ENCODE measurements at places on chromosomes 16 and 17.
A peak's percentile ranks its signal among the peaks of the same experiment; 100 is the strongest.

DNA sequence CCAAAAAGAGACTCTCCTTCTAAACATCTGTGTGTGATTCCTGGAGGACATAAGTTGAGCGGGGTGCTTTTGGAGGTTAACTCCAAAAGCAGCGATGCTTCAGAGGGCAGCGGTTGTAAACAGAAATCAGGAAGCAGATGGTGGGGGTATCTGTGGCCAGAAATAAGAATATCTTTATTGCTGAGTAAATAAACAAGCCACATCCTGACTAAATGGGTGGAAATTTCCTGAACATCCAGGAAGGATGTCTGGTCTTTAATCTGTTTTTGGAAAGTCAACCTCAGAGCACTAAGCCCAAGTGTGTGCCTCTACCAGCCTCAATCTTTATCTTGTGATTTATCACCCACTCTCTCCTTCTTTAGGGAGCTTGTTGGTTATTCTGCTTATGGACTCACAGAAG lies 123.3 kb downstream of the CDH13 start:
- DNase-seq: no peak

- DNase-seq: no peak
These were observed 574 bp downstream of the LAT start for GRCh38 chr16:28985211-28986041.

- no peak for DNase-seq
These were observed 31.4 kb downstream of the EPN2 start for GRCh38 chr17:19268611-19269010.

DNA sequence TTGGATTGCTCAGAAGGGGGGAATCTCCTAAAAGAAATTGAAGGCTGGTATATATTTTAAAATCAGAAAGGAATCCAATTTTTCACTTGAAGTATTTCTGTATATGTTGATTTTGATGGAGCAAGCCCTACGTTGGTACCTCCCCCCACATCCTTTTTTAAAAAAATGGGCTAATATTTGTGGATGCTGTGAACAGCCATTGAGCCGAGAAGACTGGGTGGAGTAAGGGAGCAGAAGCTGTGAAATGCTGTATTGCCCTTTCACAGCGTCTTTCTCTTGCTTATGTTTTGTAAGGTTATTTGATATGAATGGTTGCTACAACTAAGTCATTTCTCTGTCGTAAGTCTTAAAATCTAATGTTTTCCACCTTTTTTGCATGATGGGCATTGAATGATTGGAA lies 2.3 kb downstream of the PAFAH1B1 start:
- DNase-seq: no peak

GRCh38 chr17:34110315-34110714 lies 144.8 kb upstream of the CCL2 start:
- no peak for DNase-seq

DNA sequence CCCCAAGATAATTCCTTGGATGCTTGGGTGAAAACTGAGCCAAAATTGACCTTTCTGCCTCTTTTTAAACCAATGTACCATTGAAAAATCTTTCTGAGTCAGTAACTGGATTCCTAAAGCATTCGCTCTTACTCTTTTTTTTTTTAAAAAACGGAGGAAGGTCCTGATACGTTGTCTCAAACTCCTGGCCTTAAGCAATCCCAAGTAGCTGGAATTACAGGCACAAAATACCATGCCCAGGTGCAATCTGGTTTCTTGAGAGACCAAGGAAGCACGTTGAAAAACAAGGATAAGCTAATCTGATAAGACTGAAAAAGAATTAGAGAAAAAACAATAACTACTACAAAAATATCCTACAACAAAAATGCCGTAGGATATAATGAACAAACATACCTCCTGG lies 136.5 kb downstream of the SSH2 start:
- no peak for DNase-seq

DNA sequence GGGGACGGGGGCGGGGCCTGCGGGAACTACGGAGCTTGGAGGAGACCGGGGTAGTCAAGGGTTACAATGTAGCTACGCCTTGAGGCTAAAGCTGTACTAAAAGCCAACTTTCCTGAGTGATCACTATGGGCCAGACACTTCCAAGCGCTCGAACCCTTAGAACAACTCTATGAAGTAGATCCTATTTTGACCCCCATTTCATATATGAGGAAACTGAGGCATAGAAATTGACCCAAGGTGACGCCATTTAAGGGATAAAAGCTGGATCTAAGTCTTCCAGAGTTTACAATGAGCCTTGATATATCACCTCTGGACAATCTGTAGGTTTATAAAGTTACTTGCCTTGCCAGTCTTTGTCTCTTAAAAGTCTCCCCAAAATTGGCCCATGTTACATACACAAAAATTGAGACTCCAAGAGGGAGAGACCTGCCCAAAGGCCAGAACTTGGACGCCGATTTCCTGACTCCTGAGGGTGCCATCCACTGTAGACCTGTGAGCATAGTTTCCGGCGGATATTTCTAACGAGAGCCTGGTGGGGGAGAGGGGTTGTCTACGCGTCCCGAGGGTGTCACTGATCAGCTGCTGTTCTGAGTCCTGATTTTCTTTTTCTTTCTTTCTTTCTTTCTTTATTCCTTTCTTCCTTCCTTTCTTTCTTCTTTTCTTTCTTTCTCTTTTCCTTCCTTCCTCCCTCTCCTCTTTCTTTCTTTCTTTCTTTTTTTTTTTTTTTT lies 555 bp upstream of the NCBP3 start:
- no peak for DNase-seq

GRCh38 chr17:15914400-15915170 lies 30.3 kb upstream of the ADORA2B start:
- DNase-seq: no peak

- DNase-seq: no peak
These were observed 93.4 kb upstream of the WSB1 start for GRCh38 chr17:27200476-27200875.

DNA sequence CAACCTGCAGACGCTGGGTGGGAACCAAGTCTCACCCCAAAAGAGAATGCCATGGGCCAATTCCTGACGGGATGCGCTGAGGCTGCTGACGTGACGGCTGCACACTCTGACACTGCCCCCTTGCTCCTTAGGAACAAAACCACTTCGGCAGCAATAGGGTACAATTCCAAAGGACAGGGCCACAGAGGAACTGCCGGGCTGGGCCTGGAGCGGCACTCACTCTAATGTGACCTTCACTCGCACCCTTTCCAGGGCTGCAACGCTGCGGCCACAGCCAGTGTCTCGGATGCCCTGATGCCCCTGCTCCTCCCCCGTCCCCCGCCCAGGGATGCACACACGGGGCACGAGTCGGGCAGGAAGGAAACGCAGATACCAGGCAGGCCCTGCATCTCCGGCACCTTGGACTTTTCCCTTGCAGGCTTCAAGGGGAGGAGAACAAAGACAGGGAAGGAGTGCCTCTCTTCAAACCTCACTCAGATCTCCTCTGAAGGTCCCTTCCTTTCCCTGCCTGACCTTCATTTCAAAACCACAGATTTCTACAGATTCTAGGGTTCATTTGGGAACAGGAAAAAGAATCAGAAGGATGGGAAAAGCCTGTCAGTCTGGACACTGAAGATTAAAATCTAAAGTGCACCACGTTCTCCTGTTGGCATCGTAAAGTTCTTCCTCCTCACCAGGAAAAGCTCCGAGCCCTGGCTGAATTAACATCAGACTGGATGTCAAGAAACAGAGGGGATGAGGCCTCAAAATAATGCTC lies 2.3 kb downstream of the PITPNA start:
- no peak for DNase-seq

DNA sequence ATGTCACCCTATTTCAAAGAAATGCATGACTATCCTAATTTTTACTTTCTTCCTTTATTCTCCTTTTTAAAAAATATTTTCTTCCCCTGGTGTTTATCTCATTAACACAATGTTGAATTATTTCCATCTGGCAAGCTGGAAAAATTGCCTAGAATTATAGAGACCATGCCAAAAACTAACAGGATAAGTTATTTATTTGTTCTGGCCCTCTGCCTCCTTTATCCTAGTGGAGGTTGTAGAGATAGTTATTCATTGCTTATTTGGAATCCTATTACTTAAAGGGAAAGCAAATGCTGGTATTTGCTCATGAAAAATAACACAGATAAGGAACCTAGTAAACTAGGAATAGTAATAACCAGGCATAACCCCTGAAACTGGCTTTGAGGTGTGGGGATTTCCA lies 684.9 kb upstream of the KIF2B start:
- no peak for DNase-seq

- DNase-seq: peak; percentile 48
These were observed 16.6 kb downstream of the LDHD start for GRCh38 chr16:75099738-75100602.

DNA sequence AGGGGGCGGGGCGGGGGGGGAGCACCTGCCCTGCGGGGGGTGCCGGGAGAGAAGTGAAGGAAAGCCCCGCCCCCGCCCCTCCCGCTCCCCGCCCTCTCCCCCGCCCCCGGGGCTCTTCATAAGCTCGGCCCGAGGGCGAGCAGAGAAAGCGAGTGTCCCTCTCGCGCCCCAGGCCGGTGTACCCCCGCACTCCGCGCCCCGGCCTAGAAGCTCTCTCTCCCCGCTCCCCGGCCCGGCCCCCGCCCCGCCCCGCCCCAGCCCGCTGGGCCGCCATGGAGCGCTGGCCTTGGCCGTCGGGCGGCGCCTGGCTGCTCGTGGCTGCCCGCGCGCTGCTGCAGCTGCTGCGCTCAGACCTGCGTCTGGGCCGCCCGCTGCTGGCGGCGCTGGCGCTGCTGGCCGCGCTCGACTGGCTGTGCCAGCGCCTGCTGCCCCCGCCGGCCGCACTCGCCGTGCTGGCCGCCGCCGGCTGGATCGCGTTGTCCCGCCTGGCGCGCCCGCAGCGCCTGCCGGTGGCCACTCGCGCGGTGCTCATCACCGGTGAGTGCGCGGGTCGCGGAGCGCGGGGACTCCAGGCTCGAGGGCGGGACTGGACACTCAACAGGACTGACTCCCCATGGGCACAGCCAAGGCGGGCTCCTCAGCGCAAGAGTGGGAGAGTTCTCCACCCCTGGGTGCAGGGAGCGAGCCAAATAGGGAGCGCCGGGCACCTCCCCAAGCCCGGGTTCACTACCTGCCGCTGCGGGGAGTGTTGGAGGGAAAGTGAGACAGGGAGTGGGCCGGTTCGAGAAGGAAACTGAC lies at the start of gene HSD11B2:
TSS of gene HSD11B2 (plus strand) at position 145 of the 798 bp plus-strand sequence. CDS start at position 273, 128 bp downstream.
- peak; percentile 30 for DNase-seq

GRCh38 chr17:19447085-19447583 lies 36.1 kb downstream of the RNF112 start:
- peak; percentile 82 for DNase-seq

DNA sequence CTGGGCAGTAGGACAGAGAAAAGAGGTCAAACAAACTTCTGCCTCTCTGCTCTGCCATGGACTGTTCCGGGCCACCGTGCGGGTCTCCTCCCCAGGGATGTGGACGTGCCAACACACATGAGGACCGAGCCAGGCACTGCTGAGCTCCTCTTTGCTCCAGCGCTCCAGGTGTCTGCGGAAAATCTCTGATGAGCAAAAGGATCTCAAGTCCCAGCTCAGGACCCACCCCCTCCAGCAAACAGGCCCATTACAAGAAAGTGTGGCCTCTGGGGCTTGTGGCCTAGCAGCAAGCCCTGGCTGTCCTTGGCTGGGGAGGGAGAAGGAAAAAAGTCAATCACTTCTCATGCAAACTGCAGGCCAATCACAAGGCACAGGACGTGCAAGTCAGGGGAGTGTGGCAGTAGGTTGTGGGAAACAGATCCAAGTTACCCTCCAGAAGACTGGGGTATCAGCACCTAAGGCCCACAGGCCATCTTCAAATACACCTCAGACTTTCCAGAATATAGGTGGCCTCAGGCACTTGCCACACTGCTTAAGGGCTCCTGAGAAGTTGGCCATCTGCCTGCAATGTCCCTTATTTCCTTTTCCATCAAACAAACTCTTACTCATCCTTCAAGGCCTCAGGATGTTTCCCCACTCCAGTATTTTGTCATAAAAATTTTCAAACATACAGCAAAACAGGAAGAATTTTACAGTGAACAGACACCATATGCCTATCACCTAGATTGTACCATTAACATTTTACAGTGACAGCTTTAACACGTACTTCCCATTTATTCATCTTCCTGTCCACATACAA lies 36.0 kb upstream of the SREBF1 start:
- DNase-seq: no peak

GRCh38 chr17:44924107-44924544 lies 8.8 kb upstream of the GFAP start:
- no peak for DNase-seq

- peak; percentile 21 for DNase-seq
These were observed 654 bp downstream of the TNFAIP1 start for GRCh38 chr17:28335959-28336871.

DNA sequence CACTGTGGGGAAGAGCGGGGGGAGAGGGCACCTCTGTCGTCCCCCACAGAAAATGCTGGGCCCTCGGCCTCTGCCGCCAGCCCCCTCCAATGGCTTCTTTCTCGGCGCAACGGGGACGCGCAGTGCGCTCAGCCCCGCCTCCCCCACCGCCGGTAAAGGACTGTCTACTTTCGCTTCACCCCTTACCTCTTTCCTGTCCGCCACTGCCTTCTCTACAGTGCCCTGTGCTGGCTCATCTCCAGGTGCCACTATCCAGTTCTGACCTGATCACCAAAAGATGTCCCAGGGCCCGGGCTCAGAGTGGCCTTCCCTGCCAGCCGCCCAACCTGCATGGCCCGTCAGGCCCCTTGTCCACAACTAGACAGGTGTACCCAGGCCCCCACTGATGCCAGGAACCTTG lies 7.3 kb downstream of the ENDOV start:
- no peak for DNase-seq

DNA sequence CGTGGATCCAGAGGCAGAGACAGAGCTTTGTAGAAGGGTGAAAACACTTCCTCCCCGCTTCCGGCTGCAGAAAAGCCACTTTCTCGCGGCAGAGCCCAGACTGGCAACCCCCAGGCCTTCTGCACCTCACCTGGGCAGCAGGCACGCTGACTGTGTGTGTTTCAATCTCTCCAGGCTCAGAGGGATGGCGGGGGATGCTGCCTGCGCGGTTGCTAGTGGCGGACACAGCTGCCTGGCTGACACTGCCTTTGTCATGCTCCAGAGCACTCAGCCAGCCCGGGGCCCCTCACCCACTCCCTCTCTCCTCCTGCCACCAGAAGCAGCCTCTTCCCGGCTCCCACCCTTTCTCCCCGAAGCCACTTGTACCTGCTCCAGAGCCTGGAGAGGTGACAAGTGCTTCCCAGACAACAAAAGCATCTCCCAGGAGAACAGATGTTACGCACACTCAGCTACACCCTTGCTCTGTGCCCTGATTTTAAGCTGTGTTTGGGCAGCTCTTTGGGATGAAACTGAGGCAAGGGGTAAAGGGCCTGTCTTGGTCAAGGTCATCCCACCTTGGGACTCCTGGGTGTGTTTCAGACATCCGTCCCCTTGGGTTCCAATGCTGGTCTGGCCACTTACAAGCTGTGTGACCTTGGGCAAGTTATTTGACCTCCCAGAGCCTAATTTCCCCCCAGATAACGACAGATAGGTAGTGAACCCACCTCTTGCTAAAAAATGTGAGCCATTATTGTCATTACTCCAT lies 9.2 kb upstream of the GLIS2 start:
- DNase-seq: peak; percentile 28

- DNase-seq: no peak
These were observed 52.7 kb downstream of the TIMM22 start for GRCh38 chr17:1049446-1050225.

GRCh38 chr17:17812211-17813054 lies 24.4 kb downstream of the SREBF1 start:
- DNase-seq: peak; percentile 74

GRCh38 chr17:40366076-40366860 lies 1.7 kb upstream of the GJD3 start:
- DNase-seq: no peak

GRCh38 chr16:34648-34987 lies 18.8 kb downstream of the POLR3K start:
- DNase-seq: no peak
